ENCODE measurements at places on chromosomes 6 and 20.

GRCh38 chr20:1815502-1816085, 79.6 kb upstream of the SIRPA start:
- no peak for DNase-seq

GRCh38 chr6:104540743-104541142, 319.0 kb downstream of the HACE1 start:
- no peak for DNase-seq

- no peak for DNase-seq
Observed at GRCh38 chr20:18999086-18999485, 185.5 kb downstream of the SCP2D1 start.

- DNase-seq, result no peak
Observed at GRCh38 chr6:84280639-84281038, 53.2 kb upstream of the CEP162 start.

DNA sequence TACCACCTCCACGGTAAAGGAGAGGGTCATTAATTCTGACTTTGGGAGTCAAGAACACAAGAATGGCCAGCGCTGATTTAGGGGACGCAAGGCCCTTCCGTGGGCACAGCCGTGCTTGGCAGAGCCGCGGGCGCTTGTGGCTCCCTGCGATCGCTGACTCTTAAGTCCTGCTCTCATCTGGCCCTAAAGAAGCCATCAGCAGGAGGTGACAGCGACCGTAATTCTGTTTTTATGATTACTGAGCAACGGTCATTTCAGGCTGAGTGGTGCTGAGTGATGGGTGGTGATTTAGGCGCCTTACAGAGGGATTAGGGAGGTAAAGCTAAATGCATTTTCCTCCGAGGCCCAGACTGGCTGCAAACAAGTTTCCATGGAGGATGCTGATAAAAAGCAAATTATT, 364.6 kb upstream of the SULF2 start:
- DNase-seq, result no peak

GRCh38 chr6:45571159-45571558, 193.4 kb upstream of the SUPT3H start:
- DNase-seq, result no peak

DNA sequence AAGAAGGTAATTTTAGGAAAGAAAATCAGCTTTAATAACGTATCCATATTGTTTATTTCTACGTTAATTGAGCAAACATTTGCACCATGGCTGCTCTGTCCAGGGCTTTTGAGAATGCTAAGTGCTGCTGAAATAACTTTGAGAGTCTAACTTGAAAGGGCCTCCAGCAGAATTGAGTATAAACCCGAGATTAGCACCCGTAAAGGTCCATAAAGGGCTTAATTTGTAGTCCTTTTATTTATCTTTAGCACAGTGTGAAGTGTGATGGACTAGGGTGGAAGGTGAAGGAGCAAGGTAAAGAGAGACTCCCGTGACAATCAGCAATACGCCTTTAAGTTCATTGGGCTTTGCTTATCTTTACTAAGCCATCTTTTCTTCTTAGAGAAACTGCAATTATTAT, 77.7 kb upstream of the SUPT3H start:
- DNase-seq, result no peak

GRCh38 chr20:16580147-16580546, 6.9 kb upstream of the KIF16B start:
- DNase-seq, result no peak
